Central memory CD4-positive, alpha-beta T cell (primary cell): ENCODE measurements at places on chromosomes 13 and 19.

- DNase-seq, result no peak
These were observed 45.8 kb downstream of the GGACT start for GRCh38 chr13:100542826-100543156.

GRCh38 chr13:79502859-79503468 lies 22.0 kb downstream of the NDFIP2 start:
- no peak for DNase-seq

DNA sequence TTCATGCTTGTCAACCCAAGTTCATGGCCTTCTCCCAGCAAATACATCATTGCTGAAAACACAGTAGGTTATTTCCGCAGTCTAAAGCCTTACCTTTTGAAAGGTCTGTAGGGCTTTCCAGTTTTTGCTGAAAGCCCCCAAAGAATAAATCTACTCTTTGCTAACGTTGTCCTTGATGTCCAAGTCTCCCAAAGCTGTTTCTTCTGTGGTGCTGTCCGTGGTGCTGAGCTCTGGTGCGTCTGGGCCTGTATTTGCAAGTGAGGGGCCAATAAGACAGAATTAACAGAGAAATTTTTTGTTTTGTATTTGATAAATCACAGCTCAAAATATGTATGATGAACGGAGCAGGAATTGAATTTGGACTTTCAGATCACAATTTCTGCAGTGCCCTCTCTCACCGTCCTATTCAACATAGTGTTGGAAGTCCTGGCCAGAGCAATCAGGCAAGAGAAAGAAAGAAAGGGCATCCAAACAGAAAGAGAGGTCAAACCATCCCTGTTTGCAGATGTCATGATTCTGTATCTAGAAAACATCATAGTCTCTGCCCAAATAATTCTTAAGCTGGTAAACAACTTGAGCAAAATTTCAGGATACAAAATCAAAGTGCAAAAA lies 9.8 kb upstream of the LGALS16 start:
- DNase-seq, result no peak

DNA sequence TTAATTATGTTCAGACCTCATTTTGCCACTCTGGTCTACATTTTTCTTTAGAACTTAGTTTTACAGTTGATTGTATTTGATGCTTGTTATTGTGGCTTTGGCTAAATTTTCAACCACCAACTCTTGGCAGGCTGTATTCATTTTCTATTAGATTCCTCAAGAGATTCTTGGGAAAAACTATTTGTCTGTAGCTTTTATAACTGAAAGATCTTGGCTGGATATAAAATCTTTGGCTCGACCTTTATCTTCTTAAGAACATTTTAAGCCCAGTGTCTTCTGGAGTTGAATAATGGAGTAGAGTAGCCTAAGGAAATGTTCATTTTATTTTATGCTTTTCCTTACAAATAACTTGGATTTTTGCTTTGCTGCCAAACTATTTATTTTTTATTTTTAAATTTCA lies 848.5 kb downstream of the PCDH17 start:
- DNase-seq, result no peak

DNA sequence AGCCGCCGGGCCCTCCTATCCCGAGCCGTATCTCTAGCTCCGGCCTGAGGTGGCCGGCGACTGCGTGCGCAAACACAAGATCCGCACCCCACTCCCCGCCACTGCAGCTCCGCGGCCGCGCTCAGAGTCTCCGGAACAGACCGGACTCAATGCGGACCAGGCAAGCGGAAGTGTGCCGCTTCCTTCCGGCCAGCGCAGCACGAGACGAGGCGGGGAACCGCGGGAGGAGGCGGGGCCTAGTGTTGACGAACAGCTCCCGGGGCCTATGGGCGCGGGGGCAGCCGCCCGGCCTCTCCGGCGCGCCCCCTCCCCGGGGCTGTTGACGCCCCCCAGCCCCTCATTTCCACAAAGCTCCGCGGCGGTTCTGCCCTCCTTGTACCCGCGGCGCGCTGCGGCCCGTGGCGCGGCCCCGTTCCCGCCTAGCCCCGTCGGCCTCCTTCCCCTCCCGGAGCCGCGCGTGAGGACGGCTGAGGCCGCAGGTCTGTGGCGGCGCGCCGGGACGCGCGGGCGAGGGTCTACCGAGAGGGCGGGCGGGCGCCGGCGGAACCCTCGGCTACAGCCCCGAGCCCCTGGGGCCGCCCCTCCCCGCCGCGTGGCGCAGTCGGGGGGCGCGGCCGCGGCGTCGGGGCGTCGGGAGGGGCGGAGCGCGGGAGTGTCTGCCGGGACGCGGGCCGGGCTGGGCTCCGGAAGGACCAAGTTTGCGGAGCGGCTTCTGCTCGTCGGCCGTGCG lies at the start of gene DPY19L3:
TSS of gene DPY19L3 (plus strand) at position 340 of the 730 bp plus-strand sequence. CDS start 2,484 bp downstream, outside the sequence.
- peak; percentile 75 for DNase-seq

DNA sequence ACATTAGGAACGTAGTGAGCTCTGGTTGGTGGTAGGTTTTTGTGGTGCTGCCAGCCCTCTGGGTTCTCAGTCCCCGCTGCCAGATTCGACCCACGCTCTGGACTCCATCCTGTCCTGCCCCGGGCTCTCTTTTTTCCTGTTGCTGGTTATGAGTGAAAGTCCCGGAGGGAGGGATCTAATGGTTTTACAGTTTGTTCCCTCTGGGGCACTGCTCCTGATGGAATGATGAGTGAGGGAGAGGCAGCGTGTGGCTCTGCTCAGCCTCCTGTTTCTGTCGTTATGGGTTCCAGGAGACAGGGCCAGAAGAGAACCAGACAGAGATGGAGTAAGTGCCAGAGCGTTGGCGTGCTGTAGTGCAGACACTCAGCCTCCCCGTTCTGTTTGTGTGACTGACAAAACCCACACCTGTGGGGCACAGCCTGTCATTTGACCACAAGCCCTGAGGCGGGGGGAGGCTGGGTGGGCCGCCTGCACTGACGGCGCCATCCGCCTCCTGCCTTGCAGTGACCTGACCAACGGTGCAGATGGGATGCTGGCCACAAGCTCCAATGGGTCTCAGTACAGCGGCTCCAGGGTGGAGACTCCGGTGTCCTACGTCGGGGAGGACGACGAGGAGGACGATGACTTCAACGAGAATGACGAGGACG lies 18.3 kb downstream of the ATP4B start:
- no peak for DNase-seq

GRCh38 chr13:30301827-30302226 lies 5.5 kb downstream of the KATNAL1 start:
- no peak for DNase-seq

DNA sequence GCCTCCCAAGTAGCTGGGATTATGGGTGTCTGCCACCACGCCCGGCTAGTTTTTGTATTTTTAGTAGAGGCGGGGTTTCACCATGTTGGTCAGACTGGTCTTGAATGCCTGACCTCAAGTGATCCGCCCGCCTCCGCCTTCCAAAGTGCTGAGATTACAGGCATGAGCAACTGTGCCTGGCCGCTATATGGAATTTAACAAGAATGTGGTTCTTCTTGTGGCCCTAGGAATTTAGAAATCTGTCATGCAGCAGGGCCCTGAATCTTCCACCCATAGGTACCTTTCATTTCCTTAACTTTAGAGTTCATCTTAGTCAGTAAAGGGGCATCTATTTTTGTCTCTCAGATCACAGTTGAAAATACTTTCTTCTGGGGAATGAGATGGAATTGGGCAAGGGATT lies 25.6 kb upstream of the NDFIP2 start:
- DNase-seq, result no peak

GRCh38 chr19:29655648-29656335 lies 9.5 kb upstream of the PLEKHF1 start:
- DNase-seq, result no peak

DNA sequence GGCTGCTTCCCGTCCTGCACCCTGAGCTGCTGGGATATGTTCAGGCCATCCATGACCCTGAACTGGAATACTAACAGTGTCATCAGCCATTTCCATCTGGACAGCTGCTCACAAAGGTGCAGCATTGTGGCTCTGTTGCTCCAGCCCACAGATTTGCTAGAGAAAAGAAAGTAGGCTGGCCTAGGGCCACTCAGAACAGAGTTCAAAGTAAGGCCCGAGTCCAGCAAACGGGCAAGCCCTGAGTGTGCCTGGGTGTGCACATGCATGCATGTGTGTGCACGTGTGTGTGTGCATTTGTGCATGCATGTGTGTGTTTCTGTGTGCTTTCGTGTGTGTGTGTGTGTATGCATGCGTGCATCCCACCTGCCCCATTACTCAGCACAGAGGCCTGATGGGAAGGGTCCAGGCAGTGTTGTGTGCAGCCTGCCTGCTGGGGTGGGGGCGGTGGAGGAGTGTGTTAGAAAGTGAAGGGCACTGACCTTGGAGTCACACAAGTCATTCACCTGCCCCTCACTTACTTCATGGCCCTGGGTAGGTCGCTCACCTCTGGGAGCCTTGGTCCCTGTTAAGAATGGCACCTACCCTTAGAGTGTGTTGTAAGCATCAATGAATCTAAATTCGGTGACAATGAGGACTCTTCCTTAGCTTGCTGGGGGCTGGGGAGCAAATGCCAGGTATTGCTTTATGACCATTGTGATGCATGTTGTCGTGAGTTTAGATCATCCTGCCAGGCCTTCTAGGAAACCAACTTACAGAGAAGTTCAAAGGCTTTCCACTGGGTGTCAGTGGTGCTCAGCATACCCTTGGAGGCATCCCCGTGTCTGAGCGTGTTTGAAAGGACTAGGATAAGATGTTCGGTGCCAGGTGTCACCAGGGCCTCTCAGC lies 53.2 kb downstream of the GPR12 start:
- DNase-seq, result peak; percentile 21

GRCh38 chr19:4583961-4584669 lies 24.6 kb upstream of the SEMA6B start:
- DNase-seq, result no peak

DNA sequence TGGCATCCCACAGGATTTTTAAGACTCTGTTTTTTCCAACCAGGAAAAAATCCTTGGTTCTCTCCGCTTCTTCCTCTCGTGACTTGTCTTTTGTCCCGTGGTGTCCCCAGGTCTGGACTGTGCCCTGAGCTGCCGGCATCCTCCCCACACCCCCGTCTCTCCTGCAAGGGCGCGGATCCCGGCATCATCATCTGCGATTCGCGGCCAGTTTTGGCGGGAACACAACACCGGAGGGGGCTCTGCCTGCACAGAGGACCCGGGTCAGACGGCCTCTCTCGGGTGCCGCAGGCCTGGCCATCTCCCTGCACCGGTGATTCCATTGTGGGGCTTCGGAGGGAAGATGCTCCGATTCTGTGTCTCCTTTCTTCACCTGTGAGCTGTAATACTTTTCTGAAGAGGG lies 18.8 kb upstream of the GAS6 start:
- DNase-seq, result no peak

GRCh38 chr13:71820699-71821098 lies 46.3 kb downstream of the DACH1 start:
- DNase-seq, result no peak

DNA sequence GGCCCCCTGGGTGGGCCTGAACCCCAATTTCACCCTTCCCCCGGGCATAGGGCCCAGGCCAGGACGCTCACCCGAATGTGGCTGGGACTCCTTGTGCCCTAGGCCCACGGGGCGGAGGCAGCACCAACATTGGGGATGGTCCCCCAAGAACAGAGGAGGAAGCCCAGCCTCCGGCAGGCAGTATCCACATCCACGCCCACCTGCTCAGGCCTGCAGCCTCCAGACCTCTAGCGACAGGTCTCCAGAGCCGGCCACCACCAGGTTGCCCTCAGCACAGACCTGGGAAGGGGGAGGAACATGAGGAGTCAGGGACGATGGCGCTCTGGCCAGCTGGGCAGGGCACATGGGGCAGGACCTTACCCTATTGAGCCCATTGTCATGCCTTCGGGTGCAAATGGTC lies 1.2 kb downstream of the GNG14 start:
- DNase-seq, result no peak

GRCh38 chr19:4831304-4831978 lies at the start of gene TICAM1:
Gene TICAM1 (minus strand): TSS chr19:4831712. CDS start chr19:4818377, 13,335 bp downstream.
- peak; percentile 82 for DNase-seq

DNA sequence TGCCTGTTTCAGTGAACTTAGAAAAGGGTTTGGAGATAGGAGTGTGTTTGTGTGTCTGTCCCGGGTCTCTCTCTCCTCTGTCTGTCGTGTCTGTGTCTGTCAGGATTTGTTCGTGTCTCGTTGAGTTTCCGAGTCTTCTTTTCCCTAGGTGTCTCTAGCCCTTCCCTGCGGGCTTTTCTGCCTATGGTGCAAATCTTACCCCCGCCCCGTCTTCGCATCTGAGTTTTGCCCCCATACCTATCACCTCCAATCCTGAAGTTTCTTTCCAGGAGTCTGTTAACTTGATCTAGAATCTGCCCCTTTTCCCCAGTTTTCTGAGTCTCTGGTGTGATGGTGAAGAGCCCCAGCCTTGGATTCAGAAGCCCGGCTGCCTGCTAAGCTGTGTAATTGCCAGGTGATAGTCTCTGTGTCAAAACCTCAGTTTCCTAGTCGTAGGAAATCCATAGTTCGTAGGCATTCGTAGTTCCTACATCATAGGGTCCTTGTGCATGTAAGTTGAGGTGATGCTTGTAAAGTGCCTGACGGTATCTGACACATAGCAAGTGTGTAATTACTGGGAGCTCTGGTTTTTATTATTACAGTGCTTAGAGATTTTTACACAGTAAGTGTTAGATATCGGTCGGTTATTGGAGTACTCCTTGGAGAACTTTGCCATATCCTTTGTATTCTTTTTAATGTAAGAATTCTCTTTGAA lies 782 bp downstream of the EPN1 start:
- DNase-seq, result no peak

- DNase-seq, result no peak
These were observed 26.9 kb downstream of the SIPA1L3 start for GRCh38 chr19:37933937-37934358.

DNA sequence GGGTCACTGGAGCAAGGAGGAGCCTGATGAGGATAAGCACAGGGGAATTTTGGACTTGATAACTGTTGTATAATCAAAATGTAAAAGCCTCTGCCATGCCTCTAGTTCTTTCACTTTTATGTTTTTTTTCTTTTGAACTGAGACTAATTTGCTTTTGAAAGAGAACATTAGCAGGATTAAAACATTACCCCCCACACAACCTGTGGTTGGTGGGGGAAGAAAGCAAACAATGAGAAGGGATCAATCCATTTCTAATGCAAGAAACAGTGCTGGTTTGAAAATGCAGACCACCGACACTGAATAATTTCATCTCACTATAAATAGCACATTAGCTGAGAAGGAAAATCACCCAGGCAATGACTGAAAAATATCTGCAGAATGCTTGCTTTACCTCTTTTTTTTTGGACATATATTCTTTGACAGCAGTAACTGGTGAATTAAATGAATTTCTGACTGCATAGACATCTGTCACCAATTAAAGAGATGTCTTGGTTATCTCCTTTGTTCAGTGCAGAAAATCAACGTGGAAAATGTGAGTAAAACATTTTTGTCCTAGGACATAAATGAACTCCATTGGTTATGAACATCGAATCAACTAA lies 48.6 kb upstream of the TRPC4 start:
- DNase-seq, result no peak

DNA sequence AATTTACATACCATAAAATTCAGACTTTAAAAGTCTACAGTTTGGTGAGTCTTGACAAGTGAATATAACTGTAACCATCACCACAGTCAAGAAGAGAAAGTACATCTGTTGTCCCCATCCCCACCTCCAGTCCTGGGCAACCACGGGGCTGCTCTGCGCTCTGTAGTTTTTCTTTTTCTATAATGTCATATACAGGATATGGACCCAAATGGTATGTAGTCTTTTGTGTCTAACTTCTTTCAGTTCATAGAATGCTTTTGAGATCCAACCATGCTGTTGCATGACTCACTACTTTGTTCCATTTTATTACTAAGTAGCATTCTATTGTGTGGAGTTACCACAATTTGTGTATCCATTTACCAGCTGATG lies 103.9 kb downstream of the DOCK9 start:
- DNase-seq, result no peak
